Psoas muscle (tissue), 8 donors: ENCODE measurements at places on chromosomes 16 and 17. TPM values are rescaled to one million over a fixed set of nuclear protein-coding genes. Genes with fewer than 3 reads are reported as not detected.

The CBFA2T3 gene
- 15.0 TPM for total RNA-seq

The ITGAX gene
- 1.8 TPM for total RNA-seq

The GNAO1 gene
- 0.50 TPM for total RNA-seq

The CCDC154 gene
- total RNA-seq: 1.5 TPM

The ZNF469 gene
- 0.56 TPM for total RNA-seq

The ZNF232 gene
- 5.8 TPM for total RNA-seq

The PIPOX gene
- 0.26 TPM for total RNA-seq

The QPRT gene
- total RNA-seq: 9.9 TPM

DNA sequence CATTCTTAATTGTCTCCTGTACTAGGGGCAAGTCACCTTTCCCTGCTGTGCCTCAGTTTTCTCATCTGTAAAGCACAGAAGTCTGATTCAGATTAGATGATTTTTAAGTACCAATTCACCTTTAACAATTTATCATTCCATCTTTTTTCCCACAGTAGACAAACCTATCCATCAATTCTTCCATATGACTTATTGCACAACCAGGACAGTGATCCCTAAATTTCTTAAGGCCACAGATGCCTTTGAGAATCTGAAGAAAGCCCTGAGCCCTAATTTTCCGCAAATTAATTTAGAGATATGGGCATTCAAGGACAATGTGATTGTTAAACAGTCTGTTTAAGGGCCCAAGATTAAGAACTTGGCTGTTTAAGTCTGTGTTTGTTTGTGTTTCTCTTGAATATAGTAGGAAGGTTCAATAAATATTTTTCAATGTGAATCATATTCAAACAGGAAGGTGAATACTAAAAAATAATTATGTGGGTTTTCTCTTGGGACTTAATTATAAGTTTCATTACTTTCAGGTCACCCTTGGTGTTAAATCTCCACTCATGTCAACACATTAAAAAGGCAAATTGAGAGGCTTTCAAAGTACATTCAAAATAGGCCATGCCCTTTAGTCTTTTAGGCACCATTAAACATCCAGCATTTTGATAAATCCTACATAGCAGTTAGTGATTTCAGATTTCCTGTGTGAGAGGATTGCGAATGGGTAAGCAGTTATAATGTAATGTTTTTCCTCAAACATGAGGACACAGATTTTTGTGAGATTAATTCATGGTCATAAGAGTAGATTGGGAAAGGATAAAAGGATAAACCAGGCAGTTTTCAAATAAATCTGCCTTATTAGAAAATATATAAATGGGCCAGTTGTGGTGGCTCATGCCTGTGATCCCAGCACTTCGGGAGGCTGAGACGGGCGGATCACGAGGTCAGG is 34.9 kb upstream of the MMD start:
- no peak for DNase-seq

- DNase-seq: peak; percentile 91
Measured at GRCh38 chr17:64155751-64156544, 26.0 kb upstream of the ERN1 start.

- DNase-seq: peak; percentile 37
Measured at GRCh38 chr16:2959206-2959605, 4.9 kb upstream of the KREMEN2 start.

DNA sequence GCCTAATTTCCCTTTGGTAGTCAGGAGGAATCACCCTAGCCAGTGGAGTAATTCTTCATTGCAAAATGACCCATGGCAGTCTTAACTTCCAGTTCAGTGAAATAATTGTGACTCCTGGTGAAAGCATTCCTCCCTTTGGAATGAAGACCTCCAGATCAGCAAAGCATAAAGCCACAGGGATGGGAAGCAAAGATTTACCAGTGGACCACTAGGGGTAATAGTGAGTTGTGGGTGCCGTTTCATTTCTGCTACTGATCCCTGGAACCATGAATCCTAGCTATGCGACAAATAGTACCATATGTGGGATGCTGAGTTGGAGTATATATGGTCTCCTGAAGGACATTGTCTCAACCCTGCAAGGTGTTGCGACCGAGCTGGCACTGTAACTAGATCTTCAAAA is 13.7 kb downstream of the DYNLL2 start:
- DNase-seq: no peak

DNA sequence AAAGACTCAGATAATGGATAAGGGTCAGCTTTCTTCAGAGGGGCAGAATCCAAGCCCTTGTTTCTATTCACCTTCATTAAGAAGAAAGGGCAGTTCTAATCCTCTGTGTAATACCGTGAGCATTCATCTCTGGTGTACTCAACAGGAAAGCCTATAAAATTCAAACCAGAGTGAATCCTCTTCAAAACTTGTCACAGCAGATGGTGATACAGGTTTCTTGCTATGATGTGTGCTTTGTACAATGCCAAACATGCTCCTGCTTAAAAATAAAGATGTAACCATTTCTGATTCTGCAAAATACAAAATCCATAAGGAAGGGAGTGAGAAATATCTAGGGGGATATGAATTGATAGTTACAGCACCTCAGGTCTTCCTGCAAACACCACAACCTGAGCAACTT is 49.7 kb downstream of the CYTH1 start:
- DNase-seq: no peak

- DNase-seq: no peak
Measured at GRCh38 chr17:71118039-71118438, 948.7 kb downstream of the KCNJ2 start.

DNA sequence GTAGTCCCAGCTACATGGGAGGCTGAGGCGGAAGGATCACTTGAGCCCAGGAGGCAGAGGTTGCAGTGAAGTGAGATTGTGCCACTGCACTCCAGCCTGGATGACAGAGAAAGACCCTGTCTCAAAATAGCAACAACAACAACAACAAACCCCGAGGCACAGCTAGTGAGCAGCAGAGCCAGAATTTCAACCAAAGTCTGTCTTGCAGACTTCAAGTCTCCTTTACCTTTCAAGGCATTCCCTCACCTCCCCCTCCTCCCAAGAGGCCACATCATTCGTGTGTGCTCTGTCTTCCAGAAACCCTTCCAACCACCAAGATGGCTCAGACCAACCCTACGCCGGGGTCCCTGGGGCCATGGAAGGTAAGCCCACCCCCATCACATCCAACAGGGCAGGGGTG is 2.2 kb downstream of the CRYBA1 start:
- DNase-seq: no peak

GRCh38 chr16:17632667-17633066 is 161.9 kb upstream of the XYLT1 start:
- no peak for DNase-seq

GRCh38 chr17:64178011-64178825 is 48.3 kb upstream of the ERN1 start:
- DNase-seq: no peak

DNA sequence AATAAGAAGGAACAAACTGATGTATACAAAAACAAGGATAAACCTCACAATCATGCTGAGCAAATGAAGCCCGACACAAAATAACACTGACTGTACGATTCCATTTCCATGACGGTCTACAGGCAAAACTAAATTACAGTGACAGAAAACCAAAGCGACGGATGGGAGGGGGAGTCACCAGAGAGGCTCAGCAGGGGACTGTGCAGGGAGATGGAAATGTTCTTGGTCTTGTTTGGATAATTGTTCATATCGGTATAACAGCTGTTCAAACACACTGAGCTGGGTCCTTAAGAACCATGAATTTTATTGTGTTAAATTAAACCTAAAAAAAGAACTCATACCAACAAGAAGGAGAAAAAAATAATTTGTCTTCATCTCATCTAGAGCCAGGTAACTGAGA is 97.8 kb downstream of the NXN start:
- DNase-seq: no peak

GRCh38 chr16:17446661-17447060 is 24.1 kb downstream of the XYLT1 start:
- peak; percentile 62 for DNase-seq

GRCh38 chr16:57704011-57704904 is 9.7 kb downstream of the DRC7 start:
- no peak for DNase-seq

GRCh38 chr17:75048249-75048878 is 1.3 kb downstream of the KCTD2 start:
- no peak for DNase-seq

DNA sequence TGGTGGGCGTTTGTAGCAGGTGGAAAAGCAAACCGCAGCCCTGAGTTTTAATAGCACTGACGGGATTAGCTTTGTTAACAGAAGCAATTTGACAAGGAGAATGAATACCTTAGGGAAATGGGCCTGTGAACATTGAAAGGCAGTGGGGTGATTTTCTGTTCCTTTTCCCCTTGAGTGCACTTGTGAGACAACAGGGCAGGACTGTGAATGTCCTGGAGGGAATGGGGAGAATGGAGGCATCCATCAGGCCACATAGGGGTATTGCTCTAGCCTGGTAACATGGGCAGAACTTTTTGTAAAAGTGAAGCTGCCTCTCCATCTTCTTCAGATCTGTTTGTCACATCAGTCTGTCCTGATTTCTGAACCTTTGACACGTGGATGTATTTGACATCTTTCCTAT is 26.2 kb downstream of the USP43 start:
- no peak for DNase-seq

- no peak for DNase-seq
Measured at GRCh38 chr16:49674351-49674851, 181.5 kb downstream of the ZNF423 start.

DNA sequence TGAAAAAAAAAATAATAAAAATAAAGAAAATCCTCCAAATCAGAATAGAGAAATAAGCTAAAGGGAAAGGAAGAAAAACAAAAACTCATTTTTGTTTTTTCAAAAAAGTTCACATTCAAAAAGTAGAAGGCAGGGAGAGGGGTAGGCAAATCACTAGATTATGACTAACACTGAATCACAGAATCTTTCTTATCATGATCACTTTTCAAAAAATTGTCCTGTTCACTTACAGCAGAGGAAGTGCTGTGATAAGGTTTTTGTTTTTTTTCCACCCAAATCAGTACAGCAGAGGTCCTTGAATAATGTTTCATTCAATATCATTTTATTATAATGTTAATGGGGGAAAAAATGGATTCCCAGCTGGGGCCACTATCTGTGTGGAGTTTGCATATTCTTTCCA is 106.4 kb downstream of the CA4 start:
- no peak for DNase-seq

DNA sequence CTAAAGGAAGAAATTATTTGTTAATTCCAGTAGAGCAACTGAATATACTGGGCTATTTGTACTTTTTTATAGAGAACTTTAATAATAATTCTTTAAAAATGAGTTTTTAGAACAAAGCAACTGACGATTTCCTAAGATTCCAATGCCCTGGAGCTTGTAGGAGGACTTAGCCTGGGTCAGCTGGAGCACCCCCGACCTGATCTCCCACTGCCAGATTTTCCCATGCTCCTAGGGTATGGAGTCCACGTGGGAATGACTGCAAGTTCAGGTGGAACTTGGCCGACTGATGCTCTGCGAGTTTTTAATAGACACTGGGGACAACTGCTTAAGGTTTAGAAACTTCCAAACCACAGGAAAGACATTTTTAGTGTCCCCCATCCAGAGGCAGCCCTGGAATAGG is 25.5 kb upstream of the CACNG5 start:
- no peak for DNase-seq

DNA sequence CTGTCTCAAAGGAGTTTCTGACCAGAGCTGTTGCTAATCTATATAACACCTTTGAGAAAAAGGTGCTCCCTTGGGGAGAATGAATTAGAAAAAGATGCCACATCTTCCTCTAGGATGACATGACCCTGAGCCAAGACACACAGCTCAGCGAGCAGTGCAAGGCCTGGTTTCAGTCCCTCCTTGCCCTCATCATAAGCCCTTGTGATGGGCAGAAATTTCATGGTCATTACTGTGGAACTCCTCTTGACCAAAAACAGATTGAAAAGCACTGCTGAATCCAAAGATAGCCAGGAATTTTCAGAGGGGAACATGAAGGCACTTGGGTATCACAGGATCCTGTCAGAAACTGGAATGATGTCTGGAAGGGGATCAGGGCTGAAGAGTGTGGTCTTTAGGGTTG is 74.1 kb upstream of the IRX6 start:
- DNase-seq: no peak
